ENCODE measurements at places on chromosomes 6 and 20.

DNA sequence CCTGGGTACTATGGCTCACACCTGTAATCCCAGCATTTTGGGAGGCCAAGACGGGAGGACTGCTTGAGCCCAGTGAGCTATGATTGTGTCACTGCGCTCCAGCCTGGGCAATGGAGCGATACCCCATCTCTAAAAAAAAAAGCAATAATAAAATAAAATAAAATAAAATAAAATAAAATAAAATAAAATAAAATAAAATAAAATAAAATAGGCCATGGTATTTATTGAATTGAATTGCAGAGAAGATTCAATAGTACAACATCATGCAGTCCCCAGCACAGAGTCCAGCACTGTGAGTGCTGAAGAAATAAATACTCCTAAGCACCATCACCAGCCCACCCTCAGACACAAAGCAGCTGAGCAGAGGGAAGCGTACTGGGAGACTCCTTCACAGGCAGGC is 144.7 kb downstream of the RALGAPA2 start:
- DNase-seq = no peak

DNA sequence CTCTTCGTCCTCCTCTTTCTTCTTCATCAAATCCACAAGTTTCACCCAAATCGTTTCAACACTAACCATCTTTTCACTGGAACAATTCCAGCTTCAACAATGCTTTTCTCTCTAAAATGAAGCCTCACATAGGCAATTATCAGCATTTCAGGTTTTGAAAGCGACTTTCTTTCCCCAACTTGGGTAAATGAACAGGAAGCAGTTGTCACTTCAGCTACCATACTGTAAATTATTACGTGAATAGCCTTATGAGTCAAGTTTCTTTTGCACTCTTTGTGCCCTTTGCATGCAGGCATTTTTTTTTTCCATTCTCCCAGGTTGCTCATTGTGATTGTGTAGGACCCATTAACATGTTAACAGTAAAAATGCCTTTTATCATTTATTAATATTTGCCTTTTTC is 121.7 kb upstream of the BTBD3 start:
- DNase-seq = no peak

GRCh38 chr6:41821266-41821665 is 33.8 kb downstream of the TOMM6 start:
- no peak for DNase-seq

- no peak for DNase-seq
Measured at GRCh38 chr6:89503641-89504040, 70.7 kb downstream of the ANKRD6 start.

DNA sequence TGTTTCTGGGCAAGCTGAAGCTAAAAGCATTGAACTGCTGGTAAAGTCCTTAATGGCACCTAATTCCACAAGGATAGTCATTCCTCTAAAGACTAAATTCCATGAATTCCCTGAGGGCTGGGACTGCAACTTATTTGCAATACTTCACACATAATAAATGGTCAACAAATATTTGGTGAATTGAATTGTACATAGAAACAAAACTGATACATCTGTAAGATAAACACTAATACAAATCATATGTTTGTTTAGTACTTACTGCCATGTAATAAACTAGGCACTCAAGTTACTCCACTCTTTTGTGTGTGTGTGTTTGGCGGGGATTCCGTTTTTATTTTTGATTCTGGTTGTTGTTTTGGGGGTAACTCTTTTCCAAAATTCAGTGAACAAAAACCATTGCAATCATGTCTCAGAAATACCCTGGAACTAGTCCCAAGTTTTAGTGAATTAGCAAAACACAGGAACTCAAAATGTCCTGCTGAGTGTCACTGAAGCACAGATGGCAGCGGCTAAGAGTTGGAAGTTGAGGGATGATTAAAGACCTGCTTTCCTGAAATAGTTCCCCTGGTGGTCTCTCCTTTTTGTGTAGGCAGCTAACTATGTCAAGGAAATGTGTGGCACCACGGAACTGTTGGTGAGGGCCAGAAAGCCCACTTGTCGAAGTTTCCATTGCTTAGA is 74.8 kb upstream of the SNRPB2 start:
- peak; percentile 56 for DNase-seq

- no peak for DNase-seq
Measured at GRCh38 chr20:49672096-49672664, 41.5 kb downstream of the B4GALT5 start.

DNA sequence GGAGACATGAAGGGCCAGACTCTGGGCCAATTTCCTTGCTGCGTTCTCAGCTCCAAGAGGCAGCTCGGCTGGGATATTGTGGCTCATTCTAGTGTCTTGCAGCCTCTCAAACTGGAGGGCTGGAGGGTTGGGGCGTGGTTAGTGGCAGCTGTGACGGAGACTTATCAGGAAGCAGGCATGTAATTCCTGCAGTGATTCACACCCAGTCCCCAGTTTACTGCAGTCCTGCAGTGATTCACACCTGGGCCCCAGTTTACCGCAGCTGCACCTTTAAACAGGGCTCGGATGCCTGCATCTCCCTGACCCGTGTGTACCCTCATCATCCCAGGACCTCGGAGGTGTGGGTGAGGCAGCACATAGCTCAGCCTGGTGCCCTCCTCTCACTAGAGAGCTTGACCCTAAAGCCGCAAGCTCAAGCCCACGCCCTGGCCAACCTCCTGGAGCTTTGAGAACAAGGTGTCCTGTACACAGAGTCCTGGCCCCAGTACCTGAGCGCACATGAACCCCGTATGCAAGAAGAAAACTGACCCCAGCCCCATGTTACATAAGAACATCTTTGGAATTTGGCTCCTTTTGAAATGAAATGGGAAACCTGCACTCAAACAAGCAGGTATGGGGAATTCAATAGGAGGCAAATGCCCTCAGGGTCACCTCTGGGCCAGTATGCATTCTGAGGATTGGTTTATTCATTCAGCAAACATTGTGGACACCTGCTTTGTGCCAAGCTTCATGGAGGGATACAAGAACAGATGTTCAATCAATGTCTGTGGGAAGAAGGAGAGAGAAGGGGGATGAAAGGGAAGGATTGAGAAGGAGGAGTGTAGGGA is 55.3 kb upstream of the FAM83D start:
- no peak for DNase-seq

- DNase-seq = no peak
Measured at GRCh38 chr6:127205036-127205435, 61.6 kb upstream of the RNF146 start.

GRCh38 chr20:23666189-23666588 is 22.6 kb downstream of the CST4 start:
- no peak for DNase-seq

- peak; percentile 85 for DNase-seq
Measured at GRCh38 chr6:156427345-156427744, 349.8 kb upstream of the ARID1B start.

GRCh38 chr20:63172726-63173125 is 43.2 kb downstream of the YTHDF1 start:
- no peak for DNase-seq

DNA sequence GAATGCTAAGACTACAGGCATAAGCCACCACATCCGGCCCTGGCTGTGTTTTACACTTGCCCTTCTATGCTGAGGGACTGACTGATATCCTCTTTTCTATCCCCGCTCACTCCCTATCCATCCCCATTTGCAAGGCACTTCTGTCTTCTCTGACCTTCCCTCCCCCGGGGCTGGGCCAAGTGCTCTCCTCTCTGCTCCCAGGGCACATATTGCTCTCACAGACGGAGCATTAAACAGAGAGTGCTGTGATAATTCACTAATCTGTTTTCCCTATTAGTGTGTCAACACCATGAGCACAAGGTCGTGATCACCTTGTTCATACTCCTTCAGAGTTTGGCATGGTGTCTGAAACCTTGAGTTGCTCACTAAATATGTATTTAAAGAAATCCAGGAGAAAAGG is 9.0 kb upstream of the SLC2A12 start:
- DNase-seq = no peak

DNA sequence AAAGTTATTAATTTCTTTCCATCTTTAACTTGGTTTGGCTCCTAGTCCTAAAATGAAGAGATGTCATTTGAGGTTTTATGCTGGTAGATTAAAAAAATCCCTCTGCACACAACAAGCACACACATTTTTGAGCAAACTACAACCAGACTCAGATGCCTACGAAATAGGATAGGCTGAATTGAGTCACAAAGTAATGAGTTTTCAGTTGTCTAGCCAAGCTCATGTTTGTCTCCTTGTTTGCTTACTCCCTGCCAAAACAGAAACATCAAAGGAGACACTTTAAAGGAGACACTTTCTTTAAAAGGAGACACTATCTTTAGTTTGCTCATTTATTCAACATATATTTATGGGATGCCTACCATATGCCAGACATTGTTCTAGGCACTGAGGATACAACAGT is 56.2 kb downstream of the TPBG start:
- DNase-seq = peak; percentile 71

DNA sequence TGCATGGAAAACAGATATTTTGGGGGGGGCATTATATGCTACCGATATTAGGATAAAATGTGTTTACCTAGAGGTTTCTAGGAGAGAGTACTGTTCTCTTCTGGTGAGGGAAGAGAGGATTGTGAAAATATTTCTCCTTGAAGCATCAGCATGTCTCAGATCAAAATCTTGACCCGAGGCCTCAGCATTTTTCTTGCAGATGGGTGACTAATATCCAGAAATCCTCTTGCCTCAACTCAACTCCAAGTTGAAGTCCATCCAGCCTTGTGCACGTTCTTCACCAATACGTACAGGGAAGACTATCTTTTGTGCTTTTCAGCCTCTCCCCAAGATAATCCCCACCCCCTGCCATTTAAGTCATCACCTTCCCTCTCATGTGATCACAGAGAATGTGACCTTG is 59.5 kb downstream of the PRND start:
- no peak for DNase-seq

- DNase-seq = no peak
Measured at GRCh38 chr6:2187826-2188225, 57.6 kb downstream of the GMDS start.

- DNase-seq = no peak
Measured at GRCh38 chr6:42503894-42504293, 52.2 kb upstream of the TRERF1 start.

- DNase-seq = peak; percentile 62
Measured at GRCh38 chr6:148441454-148441911, 98.8 kb downstream of the SASH1 start.

Data from NCI-H2029 (cell line).